ENCODE measurements at places on chromosomes 3 and 15.

DNA sequence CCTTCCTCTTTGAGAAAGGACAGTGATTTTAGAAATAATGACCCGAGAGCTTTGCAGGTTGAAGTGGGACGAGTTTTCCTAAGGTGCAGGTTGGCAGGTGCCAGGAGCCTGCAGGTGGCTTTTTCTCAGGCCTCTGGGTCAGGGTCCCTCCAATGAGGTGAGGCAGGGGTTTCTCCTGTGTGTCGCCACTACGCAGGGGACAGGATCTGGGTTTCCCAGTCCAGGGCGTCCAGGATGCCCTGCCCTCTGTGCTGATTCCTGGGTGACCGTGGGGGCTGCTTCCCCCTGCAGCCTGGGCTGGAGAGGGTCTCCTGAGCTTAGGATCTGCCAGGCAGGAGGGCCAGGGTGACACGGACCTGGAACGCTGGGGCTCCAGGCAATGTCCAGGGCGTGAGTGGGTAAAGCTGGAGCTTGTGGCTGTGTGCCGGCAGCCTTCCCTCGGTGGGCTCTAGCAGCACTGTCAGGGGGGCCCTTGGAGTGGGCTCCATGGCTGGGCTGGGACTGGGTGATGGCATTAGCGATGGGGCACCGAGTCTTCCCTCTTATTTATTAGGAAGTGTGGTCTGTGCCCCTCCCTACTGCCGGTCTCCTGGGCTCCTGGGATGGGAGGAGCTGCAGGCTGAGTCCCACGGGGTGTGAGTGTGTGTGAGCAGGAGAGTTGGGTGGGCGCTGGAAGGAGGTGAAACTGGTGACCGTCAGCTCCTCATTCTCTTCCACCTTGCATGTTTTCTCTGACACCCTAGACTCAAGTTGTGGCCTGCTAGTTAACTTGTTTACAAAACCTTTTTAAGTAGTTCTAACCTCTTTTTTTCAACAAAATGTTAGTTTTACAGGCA, 1.8 kb downstream of the APBA2 start:
- no peak for DNase-seq

DNA sequence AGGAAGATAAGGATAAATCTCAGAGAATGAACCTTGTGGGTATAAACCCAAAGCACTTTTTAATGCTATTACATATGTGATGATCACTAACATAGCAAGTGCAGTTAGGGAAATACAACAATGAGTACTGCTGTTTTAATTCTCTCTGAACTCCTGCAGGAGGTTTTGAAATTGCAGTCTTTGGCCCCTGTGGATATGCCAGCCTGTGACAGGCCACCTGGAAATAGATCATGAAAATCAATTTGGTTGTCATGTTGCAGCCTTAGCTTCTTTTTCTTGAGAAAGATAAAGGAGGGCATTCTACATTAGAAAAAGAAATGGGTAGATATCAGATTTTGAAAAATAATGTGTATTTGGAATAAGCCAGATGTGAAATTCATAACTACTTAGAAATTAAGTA, 103.6 kb downstream of the RSRC1 start:
- no peak for DNase-seq

- no peak for DNase-seq
Observed at GRCh38 chr3:8767256-8767666, 2.2 kb downstream of the OXTR start.

- DNase-seq: no peak
Observed at GRCh38 chr15:46732060-46732459, 985.2 kb upstream of the SEMA6D start.

DNA sequence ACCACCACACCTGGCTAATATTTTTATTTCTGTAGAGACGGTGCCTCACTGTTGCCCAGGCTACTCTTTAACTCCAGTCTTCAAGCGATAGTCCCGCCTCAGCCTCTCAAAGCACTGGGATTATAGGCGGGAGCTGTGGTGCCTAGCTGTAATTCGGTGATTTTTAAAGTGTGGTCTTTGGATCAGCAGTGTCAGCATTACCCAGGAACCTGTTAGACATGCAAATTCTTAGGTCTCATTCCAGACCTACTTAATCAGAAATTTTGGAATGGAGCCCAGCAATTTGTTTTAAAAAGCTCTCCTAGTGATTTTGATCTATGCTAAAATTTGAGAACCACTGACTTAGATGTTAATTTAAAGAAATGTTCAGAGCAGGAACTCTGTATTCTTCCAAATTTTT, 51.9 kb downstream of the GOLM2 start:
- no peak for DNase-seq

GRCh38 chr3:40869013-40869412, 330.3 kb upstream of the CTNNB1 start:
- no peak for DNase-seq

DNA sequence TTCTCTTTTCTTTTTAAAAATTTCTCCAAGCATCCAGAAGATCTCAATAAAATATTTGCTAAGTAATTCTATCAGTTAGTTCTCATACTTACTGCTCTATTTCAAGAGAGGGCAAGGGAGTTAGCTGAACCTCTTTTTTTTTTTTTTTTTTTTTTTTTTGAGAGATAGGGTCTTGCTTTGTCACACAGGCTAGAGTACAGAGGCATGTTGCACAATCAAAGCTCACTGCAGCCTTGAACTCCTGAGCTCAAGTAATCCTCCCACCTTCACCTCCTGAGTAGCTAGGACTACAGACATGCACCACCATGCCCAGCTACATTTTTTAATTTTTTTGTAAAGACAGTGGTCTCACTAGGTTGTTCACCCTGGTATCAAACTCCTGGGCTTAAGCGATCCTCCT, 21.4 kb downstream of the HDC start:
- no peak for DNase-seq

GRCh38 chr3:175274474-175275218, 415.5 kb downstream of the NAALADL2 start:
- DNase-seq: no peak

DNA sequence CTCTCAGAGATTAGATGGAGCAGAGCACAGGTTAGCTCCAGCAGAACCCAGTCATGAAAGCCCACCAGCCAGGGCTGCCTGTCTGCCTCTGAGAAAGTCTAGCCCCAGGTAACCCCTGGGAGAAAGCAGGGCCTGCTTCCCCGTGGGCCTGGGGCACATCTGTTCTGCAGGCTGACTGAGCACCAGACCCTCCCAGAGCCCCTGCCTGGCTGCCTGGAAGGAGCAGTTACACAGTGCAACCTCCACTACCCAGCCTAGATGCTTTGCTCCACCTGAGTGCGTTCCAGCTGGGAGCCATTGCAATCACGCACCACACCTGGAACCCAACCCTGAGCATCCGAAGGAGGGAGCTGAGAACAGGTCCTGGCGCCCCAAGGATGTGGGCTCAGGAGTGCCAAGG, 24.7 kb upstream of the OR5K4 start:
- DNase-seq: no peak

GRCh38 chr3:171054921-171055320, 28.4 kb upstream of the SLC2A2 start:
- DNase-seq: no peak

DNA sequence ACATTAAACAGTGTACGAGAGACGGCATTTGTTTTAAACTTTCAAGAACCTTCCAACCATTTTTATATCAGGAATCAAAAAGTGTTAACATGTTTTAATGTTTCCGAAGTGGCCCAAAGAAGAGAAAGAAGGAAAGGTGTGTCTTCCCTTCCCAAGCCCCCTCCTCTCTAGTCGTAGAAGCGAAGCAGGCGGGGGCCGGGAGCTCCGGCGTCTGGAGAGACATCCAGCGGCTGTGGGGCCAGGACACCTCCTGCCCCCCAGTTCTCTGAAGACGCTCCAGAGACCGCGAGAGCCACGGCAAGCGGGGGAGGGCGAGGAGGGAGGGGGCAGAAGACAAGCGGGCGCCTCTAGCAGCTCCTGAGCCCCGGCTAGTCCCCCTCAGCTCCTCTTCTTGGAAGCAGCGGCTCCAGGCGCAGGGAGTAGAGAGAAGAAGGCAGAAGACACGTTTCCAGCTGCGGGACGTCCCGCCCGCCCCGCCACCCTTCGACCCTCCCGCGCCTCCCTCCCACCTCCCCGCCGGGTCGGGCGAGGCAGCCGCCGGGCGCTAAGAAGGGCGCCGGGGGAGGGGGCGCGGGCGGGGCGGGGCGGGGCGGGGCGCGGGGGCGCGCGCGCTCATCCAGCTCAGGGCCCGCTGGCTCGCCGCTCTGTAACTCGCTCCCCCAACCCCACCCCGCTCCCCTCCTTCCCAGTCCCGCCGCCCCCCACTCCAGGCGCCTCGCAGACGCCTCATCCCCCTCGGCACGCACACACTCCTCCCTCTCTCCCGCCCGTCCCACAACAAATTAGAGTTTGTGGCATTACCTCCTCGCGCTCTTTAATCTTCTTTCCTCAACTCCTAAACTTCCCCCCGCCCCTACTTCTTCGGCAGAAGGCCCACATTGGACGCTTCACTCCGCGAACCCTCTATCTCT, at the start of gene ZBTB20:
ZBTB20 (minus strand) TSS at position 871 of the 911 bp plus-strand sequence.
- peak; percentile 79 for DNase-seq

GRCh38 chr3:8985411-8985831, 22.1 kb upstream of the RAD18 start:
- no peak for DNase-seq

DNA sequence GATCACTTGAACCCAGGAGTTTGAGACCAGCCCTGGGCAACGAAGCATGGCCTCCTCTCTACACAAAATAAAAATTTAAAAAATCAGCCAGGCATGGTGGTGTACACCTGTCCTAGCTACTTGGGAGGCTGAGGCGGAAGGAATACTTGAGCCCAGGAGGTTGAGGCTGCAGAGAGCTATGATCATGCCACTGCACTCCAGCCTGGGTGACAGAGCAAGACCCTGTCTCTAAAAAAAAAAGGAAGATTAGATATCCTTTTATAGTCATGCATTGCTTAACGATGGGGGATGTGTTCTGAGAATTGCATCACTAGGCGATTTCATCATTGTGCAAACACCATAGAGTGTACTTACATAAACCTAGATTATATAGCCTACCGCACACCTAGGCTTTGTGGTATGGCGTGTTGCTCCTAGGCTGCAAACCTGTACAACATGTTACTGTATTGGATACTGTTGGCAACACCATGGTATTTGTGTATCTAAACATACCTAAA, 12.6 kb downstream of the ALAS1 start:
- no peak for DNase-seq

Measured in T-cell (primary cell).